Esophagus mucosa (tissue), 1 donor: ENCODE measurements at places on chromosomes 7 and 10.

DNA sequence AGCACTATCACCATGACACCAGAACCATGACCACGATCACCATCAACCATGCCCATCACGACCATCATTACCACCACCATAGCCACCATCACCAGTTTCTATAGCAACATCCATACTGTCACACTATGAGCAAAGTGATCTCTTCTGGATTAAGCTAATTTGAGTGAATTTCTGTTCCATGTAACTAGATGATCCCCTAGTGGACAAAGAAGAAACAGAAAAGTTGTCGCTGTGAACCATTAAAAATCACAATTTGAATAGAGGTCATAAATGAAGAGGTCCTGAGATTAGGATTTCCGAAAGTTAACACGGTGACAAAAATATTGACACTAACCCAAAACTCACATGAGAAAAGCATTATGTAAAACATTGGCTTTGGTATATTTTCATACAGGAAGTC is 77.6 kb downstream of the CLRN3 start:
- ATAC-seq: no peak

GRCh38 chr7:150962553-150963399 is 15.3 kb downstream of the KCNH2 start:
- ATAC-seq: peak; percentile 69

- no peak for ATAC-seq
Measured at GRCh38 chr10:25692761-25693160, 241.3 kb upstream of the MYO3A start.

GRCh38 chr10:53402594-53402993 is 630.0 kb upstream of the MBL2 start:
- ATAC-seq: no peak

GRCh38 chr10:62708569-62708968 is 96.0 kb upstream of the ADO start:
- no peak for ATAC-seq

DNA sequence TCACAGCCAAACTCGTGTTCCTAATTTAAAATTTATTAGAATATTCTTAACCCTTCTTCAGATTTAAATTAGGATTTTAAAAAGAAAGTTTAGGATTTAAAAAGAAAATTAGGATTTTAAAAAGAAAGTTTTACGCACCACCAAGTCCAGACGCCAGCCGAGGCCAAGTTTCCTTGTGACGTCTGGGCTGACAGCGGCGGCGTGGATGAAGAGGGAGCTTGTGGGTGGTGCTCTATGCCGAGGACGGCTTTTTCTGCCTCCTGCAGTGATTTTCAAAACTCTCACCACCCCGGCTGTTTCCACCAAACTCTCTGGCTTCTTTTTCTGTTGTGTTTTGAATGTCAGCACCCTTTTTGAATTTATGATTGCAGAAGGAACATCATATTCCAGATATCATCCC is 252.9 kb downstream of the DNAJB6 start:
- no peak for ATAC-seq

DNA sequence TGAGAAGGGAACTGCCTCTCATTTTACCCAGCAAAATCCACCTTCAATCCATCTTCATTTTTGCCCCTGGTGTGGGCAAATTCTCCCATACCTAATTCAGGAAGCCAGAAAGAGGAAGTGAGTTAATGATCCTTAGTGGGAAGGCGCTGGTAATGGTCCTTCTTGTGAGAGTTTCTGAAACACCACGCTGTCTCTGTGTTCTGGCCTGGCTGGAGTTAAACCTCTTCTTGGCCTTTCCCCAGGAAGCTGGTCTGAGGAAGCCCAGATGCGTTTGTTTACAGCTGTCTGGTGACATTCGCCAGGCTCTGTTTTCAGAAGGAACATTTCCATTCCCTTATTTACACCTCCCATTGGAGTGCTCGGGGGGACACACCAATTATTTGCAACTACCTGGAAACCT is 24.3 kb downstream of the HTRA1 start:
- ATAC-seq: no peak

GRCh38 chr10:89037096-89037495 is 46.5 kb downstream of the FAS start:
- no peak for ATAC-seq

DNA sequence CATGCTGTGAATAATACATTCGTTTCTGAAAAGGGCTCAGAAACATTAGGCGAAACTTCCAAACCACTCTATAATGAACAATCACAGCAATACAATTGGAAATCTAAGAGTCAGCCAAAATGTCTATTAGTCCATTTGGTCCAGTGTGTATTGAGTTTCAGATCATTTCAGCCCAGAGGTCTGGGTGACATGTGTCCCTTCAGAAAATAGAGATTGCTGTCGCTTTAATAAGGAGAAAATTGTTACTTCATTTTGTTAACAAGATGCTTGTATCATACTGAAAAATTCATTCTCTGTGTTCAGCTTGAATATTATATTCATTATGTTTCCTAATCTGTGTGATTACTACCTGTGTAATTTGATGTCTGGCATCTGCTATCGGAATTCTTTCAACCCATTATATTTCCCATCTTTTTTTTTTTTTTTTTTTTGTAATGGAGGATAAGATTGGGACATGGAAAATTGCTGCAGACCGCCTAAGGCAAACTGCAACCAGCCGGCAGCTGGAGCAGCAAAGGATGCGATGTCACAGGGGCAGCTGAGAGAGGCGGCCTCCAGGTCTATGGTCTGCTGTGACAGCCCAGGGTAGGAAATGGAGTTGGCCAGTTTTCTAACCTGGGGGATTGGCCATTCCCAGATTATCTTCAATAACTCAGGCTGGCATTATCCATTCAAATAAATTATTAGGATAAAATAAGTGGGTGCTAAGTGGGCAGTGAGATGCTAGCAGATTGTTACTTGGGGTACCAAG is 170.9 kb upstream of the NPVF start:
- ATAC-seq: no peak

DNA sequence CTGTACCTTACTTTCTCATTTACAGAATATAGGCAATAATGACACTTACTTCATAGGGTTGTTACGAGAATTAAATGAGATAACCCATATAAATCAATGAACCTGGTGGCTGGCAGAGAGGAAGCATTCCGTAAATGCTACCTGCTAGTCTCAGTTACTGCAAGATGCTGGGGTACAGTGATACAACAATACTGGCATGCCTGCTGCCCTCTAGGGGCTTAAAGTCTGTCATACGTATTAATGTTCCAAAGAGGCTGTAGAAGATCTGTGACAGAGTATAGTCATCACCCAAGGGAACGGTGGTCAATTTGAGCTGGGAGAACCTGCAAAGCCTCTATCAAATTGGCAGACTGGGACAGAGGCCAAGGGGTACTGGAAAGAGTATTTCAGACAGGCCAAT is 421.5 kb downstream of the GPAM start:
- no peak for ATAC-seq

GRCh38 chr7:98862716-98863420 is 6.9 kb downstream of the TMEM130 start:
- ATAC-seq: no peak

GRCh38 chr10:92110039-92110794 is 180.7 kb downstream of the CPEB3 start:
- ATAC-seq: no peak

DNA sequence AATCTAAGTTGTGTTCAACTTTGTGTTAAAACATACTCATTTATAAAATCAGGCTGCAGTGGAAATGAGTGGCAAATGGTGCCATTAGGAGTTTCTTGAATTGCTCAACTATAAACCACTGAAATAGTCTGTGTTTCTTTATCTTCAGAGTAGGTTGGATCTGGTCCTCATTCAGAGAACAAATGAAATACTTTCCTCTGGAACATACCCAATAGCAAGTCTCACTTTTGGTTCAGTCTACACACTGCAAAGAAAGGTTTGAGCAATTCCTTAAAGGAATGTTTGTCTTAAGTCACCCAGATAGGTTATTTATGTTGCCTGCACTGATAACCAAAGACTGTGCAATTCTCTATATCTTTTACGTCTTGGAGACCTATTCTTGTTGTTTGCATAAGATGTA is 62.5 kb downstream of the ABCB4 start:
- no peak for ATAC-seq

- peak; percentile 32 for ATAC-seq
Measured at GRCh38 chr7:5773661-5774086, 7.8 kb downstream of the RNF216 start.

- ATAC-seq: no peak
Measured at GRCh38 chr10:105714728-105715127, 1073.6 kb downstream of the SORCS3 start.

DNA sequence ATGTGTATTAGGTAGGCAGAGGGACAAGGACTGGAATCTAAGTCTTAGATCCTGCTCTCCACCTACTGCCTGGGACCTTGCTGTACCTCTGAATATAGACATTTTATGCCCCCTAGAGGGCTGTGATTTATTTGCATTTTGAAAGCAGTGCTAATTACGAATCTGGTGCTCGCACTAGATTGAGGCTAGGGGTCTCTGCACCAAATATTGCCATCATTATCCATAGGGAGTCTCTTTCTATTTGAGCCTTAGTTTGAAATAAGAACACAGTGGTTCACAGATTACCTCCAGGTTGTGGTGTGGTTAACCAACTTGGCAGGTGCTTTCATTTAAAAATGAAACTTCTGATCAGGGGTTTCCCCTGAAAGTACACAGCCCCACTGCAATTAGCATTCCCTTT is 41.8 kb downstream of the CNNM1 start:
- ATAC-seq: no peak

GRCh38 chr7:138876326-138876725 is 78.3 kb upstream of the ATP6V0A4 start:
- ATAC-seq: no peak

- no peak for ATAC-seq
Measured at GRCh38 chr7:68063171-68063570, 1066.5 kb downstream of the TYW1 start.

GRCh38 chr10:100817268-100817839 is 72.0 kb downstream of the PAX2 start:
- no peak for ATAC-seq

GRCh38 chr7:24334012-24334411 is 50.0 kb downstream of the NPY start:
- ATAC-seq: no peak

GRCh38 chr7:2807845-2808772 is 36.0 kb downstream of the GNA12 start:
- ATAC-seq: peak; percentile 27

- ATAC-seq: no peak
Measured at GRCh38 chr7:38584443-38585210, 46.5 kb downstream of the AMPH start.

DNA sequence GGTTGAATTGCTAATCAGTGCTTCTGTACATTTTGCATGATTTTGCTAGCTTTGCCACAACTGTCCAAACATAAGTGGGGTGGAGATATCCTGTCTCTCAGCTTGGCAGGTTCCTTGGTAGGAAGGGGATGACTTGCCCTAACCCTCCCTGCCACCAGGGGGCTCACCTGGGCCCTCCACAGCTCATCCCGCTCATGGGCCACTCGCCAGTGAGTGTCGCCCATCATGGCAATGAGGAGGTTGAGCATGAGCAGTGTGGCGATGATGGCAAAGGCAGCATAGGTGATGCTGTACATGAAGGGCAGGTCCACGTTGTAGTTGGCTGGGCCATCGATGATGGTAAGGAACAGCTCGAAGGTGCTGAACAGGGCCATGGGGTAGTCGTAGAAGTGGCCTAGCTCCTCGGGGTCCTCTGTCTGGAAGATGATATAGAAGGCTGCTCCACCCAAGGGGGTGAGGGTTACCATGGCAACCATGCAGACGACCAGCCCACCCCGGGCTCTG is 12.2 kb downstream of the TRPV6 start:
- ATAC-seq: peak; percentile 30

DNA sequence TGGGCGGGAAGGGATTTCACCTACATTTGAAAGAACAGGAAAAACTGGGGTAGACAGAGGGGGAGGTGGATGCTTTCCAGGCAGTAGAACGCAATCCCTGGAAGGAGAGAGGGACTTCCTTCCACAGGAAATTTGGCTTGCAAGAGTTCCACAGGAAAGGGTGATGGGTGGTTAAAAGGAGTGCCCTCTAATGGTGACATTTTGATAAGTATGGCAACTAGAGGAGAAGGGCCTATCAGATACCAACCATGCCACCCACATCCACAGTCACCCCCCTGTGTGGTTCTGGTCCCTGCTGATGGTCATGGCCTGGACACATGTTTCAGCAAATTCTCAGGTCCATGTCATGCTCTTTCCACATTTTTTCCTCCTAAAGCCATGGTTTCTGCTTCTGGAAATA is 27.1 kb upstream of the COL13A1 start:
- no peak for ATAC-seq

GRCh38 chr10:102727037-102727818 is 12.8 kb downstream of the SFXN2 start:
- no peak for ATAC-seq

DNA sequence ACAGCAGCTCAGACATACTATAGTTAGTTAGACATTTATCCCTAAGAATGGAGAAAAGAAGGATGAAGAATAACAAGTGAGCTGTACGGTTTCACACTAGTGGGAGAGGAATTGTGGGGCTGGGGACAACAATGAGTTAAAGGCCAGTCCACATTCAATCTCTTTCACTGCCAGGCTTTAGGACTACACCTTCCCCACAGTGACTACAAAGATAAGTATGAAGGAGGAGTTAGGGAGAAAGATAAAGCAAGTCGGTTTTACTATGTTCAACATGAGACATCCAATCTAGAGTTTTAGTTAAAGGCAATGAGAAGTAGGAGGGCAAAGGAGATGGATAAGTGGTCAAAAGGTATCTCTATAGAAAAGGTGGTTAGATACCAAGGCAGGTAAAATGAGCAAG is 16.3 kb downstream of the ARHGAP12 start:
- no peak for ATAC-seq

GRCh38 chr7:43077285-43077684 is 35.2 kb upstream of the HECW1 start:
- no peak for ATAC-seq

GRCh38 chr7:33601884-33602283 is 303.5 kb upstream of the BMPER start:
- ATAC-seq: no peak

DNA sequence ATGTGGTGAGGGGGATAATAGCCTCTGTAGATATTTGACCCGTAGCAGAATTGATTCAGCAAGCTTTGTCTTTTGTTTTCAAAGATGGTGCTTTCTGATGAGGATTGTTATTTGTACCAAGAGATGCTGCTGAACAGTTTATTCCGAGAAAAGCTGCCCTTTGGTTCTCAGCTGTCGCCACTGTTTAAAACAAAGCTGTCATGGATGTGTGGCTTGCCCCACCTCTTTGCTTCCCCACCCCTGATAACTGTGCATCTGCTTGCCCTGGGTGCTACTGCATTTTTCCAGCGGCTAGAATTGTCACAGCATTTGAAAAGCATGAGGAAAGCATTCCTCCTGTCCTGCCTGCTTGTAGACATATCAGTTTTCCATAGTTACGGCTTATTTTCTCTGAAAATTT is 226.9 kb upstream of the CSTF2T start:
- ATAC-seq: no peak

GRCh38 chr7:85320699-85321476 is 134.0 kb upstream of the SEMA3D start:
- ATAC-seq: no peak

- no peak for ATAC-seq
Measured at GRCh38 chr7:22420008-22420407, 63.1 kb upstream of the RAPGEF5 start.

- no peak for ATAC-seq
Measured at GRCh38 chr7:48411619-48412018, 240.4 kb downstream of the ABCA13 start.
